Tibial artery (tissue), 4 donors: ENCODE measurements at places on chromosomes 11 and 22.

- DNase-seq, result peak; percentile 67
These were observed 32.1 kb upstream of the SLC5A12 start for GRCh38 chr11:26753723-26754504.

- no peak for DNase-seq
These were observed 30.9 kb upstream of the ZC3H12C start for GRCh38 chr11:110062247-110062646.

DNA sequence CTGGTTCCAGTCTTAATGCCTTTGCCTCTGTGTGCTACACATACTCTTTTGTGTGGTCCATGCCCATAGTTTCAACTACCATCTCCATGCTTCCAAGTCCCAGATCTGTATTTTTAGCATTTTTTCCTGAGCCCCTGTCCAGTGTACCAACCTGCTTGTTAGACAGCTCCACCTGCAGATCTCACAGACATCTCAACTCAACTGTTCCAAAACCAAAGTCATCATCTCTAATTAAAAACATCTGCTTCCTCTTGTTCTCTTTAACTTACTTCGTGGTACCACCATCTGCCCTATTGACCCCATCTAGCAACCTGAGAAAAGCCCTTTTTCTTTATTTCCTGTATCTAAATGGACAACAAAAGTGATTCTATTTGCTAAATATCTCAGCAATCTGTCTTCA, 8.6 kb upstream of the KMT2A start:
- no peak for DNase-seq

- DNase-seq, result no peak
These were observed 9.8 kb downstream of the PARVG start for GRCh38 chr22:44190381-44190976.

- no peak for DNase-seq
These were observed 21.0 kb downstream of the C22orf23 start for GRCh38 chr22:37932401-37932800.

GRCh38 chr22:41907436-41908401, 7.2 kb downstream of the SHISA8 start:
- no peak for DNase-seq

DNA sequence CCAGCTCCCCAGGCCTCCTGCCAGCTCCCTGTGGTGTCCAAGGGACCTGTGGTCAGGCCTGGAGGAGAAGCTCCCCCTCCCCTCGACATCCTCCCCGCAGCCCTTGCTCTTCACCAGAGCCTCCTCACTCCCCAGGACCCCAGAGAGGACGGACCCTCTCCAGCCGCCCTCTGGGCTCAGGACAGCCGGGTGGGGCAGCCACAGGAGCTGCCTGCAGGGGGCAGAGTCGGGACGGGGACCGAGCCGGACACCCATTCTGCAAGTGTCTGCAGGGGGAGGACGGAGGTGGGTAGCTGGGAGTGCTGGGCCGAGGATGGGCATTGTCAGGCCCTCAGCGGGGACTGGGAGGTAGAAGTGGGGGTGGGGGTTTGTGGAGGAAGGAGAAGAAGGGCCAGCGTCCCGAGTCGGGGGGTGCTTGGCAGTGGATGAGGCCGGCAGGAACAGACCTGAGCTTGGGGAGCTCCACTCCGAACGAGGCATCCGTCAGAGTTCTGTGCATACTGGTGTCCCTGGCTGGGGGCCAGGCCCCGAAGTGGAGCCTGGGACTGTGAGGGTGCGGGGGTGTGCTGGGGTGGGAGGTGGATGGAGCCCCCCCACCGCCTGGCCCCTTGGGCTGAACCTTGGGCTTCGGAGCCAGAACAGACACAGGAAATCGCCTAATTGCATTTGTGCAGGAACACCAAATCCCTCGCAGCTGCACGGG, 15.2 kb downstream of the PRR33 start:
- DNase-seq, result peak; percentile 80

- peak; percentile 43 for DNase-seq
These were observed 581 bp upstream of the FBXO3 start for GRCh38 chr11:33774736-33775466.
